ENCODE measurements at places on chromosomes 1 and 21.

GRCh38 chr1:47926461-47926999 is 70.7 kb downstream of the TRABD2B start:
- no peak for DNase-seq

GRCh38 chr1:201475130-201475529 is 6.1 kb upstream of the PHLDA3 start:
- no peak for DNase-seq

DNA sequence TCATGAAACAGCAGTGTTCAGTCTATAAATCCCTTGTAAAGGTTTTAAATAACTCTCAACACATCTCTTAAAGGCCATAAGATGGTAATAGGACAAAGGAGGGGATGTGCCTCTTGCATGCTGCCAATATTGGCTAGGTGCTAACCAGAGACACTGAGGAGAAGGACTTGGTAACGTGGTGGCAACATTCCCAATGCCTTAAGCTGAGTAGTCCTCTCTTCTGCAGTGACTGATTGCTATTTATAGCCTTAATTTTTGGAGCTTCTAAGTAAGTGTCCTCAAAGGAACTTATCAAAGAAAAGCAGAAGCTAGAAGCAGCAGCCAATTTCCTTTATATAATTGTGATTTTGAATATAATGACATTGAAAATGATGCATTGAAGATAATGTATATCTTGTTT is 63.0 kb downstream of the DPT start:
- DNase-seq, result no peak

- DNase-seq, result no peak
These were observed 28.8 kb upstream of the DIPK1A start for GRCh38 chr1:92989936-92990583.

DNA sequence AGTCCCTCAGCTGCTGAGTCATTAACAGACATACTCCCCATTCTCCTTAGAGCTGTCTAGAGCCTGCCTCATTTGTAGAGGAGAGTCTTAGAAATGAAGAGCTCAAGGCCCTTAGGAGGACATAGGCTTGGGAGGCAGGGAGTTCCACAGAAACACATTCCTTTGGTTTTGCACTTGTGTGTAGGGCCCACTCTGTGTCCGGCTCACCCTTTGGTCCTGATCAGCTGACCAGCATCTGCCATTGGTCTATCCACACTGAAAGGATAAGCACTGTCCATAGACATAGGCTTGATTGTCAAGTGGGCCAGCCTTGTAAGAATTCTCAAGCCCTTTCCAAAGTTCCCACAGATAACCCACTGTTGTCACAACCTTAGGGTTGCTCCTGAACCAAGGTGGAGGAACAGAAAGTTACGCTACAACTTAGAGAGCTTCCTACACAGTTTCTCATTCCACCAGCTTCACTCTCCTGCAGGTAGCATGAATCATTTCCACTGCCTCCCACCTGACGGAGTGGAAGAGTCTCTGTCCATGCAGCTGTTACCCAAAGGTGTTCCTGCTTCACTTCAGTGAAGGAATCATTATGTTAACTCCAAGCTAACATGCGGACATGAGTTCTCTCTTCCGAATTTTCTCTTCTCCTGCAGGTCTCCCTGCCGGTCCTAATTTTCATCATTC is 96.1 kb downstream of the TNFSF18 start:
- DNase-seq, result no peak

DNA sequence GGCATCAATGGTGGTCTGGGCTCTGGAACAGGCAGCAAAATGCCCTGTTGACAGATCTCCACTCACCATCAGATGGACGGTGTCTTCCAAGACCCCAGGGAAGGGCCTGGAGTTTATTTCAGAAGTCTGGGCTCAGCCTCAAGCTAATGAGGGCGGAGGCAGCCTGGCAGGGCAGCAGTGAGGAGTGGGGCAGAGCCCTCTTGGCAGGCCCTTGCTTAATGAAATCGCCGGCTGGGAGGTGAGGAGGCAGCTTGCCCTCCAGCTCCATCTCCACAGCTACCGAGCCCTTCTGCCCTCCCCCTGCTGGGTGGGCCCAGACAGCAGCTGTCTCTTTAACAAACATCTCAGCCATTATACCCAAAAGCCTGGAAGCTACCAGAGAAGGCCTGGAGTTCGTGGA is 22.0 kb upstream of the GRIK3 start:
- no peak for DNase-seq

GRCh38 chr1:116104667-116105066 is 6.5 kb upstream of the MAB21L3 start:
- DNase-seq, result no peak

- DNase-seq, result peak; percentile 33
These were observed 24.3 kb downstream of the UBE2Q1 start for GRCh38 chr1:154533952-154534844.

DNA sequence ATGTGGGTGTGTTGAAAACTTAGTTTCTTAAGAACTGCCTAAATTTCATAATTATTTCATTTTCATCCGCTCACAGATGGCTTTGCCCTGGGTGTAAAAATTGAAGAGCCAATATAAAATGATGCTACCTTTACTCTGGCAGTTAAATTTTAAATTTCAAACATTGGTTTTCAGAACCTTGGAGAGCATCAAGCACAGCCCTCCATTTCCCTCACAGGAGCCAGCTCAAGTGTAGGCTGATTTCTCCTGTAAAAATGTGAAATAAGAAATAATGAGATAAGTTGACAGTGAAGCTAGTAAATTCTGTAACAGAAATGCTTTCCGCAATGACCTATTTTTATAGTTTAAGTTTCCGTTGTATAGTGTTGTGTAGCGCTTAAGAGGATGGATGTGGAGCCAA is 53.9 kb upstream of the AKT3 start:
- no peak for DNase-seq

DNA sequence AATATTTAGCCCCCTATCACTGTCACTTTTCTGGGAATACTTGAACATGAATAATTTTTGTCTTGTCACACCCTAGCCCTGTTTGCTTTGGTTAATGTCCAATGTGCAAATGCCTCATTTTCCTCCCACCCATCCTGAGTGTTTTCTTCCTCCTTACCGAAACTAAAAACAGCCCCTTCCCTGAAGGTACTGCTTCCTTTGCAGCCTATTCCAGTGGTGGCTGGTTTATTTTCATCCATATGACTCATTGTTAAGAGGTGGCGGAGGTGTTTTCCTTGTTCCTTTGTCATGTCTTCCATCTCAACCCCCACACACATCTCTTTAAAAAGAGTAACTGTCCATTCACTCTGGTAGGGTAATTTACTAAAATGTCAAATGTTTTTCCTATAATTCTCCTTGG is 40.4 kb downstream of the CD55 start:
- DNase-seq, result no peak

DNA sequence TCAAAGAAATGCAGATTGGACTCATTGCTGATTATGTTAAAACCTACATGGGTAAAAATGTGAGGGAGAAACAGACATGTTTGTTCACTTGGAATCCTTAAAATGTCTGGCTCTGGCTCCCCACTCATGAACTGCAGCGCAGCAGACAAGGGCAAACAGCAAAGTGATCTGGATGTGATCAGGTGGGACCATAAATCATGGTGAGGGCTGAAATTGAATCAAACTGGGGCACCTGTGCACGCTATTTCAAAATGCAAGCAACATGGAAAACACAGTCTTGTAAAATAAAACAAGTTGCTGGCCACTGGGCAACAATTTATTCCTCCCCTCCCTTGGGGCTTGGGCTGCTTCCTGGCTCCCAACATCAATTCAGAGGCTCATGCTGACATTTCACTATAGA is 373.4 kb downstream of the SEC16B start:
- no peak for DNase-seq

DNA sequence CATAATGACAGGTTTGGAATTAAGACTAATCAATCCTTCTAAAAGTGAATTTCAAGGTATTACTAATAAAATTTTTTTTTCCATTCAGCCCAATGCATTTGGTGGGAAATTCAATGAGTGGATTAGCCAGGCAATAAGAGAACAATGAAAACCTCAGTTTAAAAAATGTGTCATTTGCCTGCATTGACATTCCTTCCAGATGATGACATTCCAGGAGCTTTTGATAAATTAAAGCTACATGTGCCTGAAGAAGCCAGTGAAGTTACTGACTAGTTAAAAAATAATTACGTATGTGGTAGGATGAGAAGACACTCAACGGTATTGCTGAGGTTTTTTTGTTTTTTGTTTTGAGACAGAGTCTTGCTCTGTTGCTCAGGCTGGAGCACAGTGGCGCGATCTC is 37.9 kb upstream of the RC3H1 start:
- no peak for DNase-seq

DNA sequence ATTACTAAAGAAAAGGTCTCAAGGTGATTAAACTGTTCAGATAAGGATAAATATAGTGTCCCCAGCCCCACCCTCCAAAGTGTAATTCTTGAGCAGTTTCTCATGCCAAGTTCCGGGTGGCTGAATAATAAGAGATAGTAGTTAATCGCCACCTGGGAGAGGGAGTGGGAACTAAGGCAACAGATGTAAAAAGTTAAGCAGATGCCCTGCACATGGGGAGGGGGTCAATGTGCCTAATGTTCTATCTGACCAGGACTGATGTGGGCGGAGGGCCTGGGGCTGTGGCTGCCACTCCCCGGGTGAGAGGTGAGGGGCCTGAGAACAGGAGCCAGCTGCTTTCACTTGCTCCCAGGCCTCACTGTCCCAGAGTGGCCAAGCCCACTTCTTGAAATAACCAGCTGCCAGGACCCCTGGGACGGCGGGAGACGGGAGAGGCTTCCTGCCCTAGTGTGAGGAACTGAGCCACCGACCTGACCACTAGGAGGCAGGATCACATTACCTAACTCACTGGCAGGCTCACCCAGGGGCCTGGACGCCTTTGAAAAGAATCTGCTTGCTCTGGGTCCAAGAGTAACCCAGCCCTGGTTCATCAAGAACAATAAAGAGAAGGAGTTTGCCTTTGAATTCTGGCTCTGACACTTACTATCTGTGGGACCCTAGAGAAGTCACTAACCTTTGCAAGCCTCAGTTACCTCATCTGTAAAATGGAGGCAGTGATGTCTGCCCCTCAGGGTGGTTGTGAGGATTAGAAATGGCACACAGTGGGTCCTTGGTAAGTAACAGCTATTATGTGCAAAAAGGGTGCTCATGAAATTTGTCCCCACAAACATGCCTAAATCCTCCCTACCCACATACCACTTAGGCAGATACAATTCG is 179.2 kb downstream of the ATG4C start:
- DNase-seq, result peak; percentile 67

DNA sequence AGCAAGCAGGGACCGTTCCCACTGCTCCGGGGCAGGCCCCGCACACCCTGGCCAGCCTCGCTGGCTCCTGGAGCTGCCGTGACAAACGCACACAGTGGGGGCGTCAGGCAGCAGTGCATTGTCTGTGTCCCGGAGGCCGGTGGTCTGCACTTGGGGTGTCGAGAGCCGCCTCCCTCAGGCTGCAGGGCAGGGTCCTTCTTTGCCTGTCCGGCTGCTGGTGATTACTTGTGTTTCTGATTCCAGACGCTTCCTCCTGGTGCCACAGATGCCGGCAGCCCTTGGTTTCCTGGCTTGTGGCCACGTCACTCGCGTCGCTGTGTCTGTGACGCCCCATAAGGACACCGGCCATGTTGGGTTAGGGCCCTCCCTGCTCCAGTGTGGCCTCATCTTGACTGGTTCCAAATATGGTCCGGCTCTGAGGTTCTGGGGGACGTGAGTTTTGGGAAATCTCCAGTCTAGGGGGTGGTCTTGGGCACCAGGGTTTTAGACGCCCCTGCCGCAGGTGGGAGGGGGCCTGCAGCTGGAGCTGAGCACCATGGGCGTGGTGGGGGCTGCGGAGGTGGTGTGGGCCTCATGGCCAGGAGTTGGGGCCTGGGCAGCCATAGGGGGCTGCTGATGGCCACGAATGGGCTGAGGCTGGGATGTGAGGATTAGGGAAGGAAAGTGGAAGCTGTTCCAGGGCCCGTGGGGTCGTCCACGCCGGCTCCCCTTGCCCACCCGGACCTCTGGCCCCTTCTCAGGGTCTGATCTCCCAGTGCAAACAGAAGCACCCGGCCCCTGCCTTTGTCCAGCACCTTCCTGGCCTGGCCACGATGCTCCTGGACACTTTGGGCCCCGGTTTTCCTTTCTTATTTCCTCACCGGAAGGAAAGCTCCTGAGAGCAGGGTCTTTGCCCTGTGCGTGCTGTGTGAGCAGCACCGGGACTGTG is 41.0 kb downstream of the SLX9 start:
- no peak for DNase-seq

- DNase-seq, result no peak
These were observed 3.3 kb downstream of the CACYBP start for GRCh38 chr1:175002910-175003517.

DNA sequence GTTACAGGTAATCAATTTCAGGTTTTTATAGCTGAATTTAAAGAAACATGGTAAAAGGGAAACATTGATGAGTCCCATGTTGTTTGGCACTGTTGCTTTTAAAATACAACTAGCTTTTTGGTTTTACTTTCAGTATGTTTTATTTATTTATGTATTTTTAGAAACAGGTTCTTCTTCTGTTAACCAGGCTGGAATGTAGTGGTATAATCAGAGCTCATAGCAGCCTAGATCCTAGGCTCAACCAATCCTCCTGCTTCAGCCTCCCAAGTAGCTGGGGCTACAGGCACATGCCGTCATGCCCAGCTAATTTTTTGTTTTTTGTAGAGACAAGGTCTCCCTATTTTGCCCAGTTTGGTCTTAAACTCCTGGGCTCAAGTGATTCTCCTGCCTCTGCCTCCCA is 50.4 kb downstream of the CTTNBP2NL start:
- no peak for DNase-seq

DNA sequence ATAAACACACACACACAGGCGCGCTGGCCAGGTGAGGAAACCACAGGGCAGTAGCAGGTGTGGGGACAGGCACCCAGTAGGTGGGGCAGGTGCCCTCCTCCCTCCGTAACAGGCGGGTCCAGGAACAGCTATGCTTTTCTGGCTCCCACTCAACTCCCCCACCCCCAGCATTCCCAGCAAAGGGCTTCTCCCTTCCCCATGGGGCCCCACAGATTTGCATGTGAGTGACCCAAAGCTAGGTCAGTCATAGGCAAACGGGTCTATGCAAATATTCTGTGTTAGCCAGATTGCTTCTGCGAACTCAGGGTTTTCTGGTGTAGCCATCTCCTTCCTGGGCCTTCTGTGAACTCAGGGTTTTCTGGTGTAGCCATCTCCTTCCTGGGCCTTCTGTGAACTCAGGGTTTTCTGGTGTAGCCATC is 114.2 kb downstream of the SIK1 start:
- DNase-seq, result no peak

- no peak for DNase-seq
These were observed 703 bp downstream of the PUM1 start for GRCh38 chr1:31064718-31065309.

- no peak for DNase-seq
These were observed 29.3 kb downstream of the IER5 start for GRCh38 chr1:181117648-181118449.

- DNase-seq, result no peak
These were observed 725 bp downstream of the RTCA start for GRCh38 chr1:100266741-100267140.

DNA sequence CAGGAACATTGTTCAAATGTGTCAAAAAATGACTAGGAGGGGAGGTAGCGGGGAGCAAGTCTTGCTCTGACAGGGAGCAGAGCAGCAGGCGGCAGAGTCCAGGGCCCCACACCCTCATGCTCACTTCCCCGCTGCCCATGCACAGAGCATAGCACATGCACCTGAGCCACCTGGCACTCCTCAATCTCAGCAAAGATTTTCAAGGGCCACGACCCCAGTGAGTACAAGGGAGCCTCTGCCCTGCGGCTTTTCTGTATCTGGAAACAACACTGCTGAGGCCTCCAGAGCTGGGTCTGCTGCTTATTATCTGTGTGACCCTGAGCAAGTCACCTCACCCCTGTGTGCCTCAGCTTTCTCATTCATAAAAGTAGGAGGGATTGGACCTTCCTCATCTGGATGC is 1.1 kb upstream of the GJB3 start:
- no peak for DNase-seq

Data from kidney (tissue), 22 donors.